ENCODE measurements at places on chromosomes 7 and 10. TPM values are rescaled to one million over a fixed set of nuclear protein-coding genes. Genes with fewer than 3 reads are reported as not detected.

DNA sequence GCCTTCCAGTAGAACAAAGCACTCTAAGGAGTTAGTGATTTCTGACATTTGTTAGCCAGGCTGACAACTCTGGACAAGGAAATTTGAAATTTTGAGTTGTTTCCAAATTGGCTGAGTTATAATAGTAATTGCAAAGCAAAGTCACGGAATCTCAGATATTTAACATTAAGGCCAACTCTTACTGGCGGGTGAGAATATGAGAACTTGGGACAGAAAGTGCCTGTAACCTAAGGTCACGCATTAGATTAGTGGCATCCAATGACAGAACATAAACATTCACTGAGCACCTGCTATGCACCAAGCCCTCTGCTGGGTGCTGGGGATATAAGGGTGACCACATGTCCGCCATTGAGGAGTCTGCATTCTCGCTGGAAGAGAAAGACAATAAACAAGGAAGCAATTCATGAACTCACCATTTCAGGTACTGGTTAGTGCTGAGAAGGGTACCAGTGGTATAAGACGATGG lies 45.5 kb upstream of the CHST15 start:
- no peak for DNase-seq

- no peak for DNase-seq
Observed at GRCh38 chr7:82605247-82605864, 161.8 kb upstream of the CACNA2D1 start.

NME8 gene
- 1.2 TPM for total RNA-seq

HECTD2 gene
- 27.1 TPM for total RNA-seq

DNA sequence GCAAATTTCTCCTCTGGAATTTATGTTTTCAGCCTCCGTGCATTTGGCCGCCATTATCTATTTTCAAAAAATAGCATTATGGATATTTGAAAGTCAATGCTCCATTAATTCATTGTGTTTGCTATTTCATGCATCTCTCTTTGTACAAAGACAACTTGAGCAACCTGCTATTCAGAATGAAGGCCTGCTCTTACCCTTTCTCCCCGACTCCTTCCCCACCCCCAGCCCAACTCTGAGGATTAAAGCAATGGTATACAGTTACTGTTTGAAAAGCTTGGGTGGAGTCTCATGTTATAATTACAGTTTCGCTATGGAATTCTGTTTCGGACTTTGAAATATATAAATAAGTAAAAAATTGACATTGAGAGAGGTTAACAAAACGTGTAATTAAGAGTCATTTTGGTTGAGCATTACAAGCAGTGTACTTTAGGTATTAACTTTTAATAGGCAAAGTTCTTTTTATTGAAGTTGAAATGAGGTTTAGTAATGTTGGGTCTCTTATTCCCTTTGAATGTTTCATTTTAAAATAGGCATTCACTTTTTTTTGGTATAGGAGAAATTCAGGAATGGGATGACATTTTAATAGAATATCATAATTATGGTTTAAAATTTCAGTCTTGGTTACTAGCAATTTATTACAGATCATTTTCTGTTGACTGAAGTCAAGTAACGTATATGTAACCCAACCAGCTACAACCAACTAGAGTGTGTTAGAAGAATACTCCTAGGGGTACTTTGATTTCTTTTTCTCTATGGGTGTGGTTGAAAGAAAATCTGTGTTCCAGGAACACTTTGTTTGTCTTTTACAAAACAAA lies 93.1 kb downstream of the ARID5B start:
- no peak for DNase-seq
